ENCODE measurements at places on chromosomes 11 and 22.
A peak's percentile ranks its signal among the peaks of the same experiment; 100 is the strongest.

DNA sequence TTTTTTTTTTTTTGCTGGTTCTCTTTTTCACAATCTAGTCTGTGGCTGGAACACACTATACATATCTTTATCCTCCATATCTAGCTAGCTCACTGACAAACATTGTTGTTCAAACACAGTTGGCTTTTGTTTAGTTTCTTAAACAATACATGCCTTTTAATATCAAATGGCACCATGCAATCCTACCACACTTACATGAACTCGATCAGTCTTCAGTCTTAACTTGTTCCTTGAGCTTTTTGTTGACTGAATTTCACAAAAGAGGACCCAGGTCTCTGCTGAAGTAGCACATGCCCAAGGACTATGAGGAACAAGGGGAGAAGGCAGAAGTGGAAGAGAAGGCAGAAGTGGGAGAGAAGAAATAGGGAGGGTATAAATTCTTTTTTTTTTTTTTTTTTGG lies 25.5 kb downstream of the TMEM123 start:
- DNase-seq = peak; percentile 62

GRCh38 chr22:50276143-50276542 lies 6.0 kb upstream of the MAPK11 start:
- peak; percentile 92 for DNase-seq

- DNase-seq = no peak
These were observed 255.9 kb downstream of the FAT3 start for GRCh38 chr11:92480499-92480898.

DNA sequence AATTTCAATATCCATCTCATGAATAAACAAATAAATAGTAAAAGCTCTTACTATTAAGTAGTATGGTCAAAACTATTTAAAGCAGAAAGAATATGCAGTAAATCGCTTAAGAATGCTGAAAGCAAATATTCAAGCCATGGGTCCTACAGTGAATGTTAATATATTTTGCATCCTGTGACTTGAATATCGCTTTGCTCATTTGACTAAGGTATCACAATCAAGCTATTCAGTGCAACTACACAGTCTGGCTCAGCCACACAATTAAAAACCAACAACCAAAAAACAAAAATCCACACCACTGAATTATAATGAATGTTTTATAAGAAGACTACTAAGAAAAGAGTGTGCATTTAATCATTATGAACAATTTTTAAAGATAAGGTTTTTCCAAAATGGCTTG lies 45.3 kb downstream of the RAB6A start:
- no peak for DNase-seq

DNA sequence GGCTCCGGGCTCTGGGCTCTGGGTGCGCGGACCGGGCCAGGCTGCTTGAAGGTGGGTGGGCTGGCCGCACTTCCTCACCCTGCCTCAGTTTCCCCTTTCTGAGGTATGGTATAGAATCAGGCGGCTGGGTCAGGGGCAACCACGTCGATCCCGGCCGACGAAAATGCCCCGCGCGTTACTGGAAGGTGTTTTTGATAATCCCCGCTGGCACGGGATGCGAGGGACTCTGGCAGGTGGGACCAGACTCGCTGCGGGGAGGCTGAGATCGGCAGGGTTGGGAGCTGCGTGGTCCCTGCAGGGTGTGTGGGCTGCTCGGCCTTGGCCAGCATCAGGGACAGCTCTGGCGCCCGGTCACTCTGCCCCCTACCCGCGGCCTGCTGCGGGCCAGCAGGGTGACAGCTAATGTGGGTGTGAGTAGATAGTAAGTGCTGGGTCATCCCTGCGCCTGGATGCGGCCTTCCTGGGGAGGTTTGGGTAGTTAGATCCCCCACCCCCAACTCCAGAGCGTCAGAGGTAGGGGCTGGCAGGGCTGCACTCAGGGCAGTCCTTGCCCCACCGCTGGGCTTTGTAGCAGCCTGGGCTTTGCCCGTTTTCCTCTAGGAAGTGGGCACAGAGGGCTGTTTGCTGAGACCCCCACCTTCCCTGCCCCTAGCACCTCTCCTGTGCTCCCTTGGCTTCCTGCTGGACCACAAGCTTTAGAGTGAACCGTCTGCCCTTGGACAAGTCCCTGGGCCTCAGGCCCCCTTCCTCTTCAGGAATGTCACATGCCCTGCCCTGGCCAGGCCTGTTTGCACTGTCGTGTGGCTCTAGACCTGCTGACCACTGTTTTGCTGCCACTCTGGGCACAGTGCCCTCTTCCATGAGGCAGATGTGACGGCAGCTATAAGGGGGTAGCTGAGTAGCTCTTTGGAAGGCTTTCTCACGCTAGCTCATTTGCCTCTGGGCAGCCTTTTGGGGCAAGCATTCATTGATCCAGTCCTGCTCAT lies 579 bp downstream of the TANGO2 start:
- peak; percentile 92 for DNase-seq

- peak; percentile 51 for DNase-seq
These were observed 9.4 kb downstream of the PGM2L1 start for GRCh38 chr11:74388678-74389327.

DNA sequence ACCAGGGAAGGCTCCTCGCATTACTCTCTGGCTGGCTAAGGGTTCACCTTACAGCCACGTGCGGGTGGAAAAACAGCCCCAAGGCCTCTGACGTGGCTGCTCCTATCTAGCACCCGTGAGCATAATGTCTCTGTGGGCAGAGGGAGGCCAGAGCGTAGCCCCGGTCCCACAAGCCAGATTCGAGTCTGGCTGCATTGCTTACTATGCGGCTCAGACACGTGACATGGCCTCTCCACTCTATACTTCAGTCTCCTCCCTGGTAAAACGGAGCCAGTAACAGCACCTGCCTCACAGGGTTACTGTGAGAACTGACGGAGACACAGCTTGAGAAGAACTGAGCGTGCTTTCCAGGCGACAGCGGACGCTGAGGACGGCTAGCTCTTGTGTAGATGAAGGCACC lies 105.8 kb upstream of the BID start:
- no peak for DNase-seq

DNA sequence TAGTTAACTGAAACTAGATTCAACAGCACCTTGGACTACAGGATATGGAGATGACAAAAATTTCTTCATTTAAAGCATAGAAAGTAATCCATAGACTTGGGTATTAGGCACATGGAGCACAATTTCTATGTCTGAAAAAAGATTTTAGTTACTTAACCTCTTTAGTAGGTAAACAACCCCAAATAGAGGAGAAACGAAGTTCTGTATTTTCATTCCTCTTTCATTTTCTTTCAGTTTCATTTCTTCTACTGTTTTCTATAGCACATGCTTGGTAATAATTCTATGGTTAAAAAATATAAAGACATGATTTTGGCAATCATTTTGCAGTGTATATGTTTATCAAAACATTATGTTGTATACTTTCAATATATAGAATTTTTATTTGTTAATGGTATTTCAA lies 99.5 kb downstream of the CASP12 start:
- DNase-seq = no peak

Data from Ammon's horn (tissue), 1 donor.